Cardiac septum (tissue), 1 donor: ENCODE measurements at places on chromosomes 4 and X. TPM values are rescaled to one million over a fixed set of nuclear protein-coding genes. Genes with fewer than 3 reads are reported as not detected.

PHOX2B gene
- not detected for total RNA-seq

DRD5 gene
- total RNA-seq, result not detected

PABPC1L2A gene
- total RNA-seq, result not detected

MAD2L1 gene
- 1.9 TPM for total RNA-seq

GAGE2A gene
- not detected for total RNA-seq

C4orf50 gene
- 0.03 TPM for total RNA-seq
